ENCODE measurements at places on chromosomes 1 and 21.
A peak's percentile ranks its signal among the peaks of the same experiment; 100 is the strongest.

- DNase-seq = peak; percentile 29
These were observed 199.9 kb downstream of the PRDM2 start for GRCh38 chr1:13899856-13900255.

GRCh38 chr1:41418857-41419583, 57.8 kb downstream of the FOXO6 start:
- peak; percentile 79 for DNase-seq

GRCh38 chr1:221276896-221277409, 397.7 kb downstream of the HLX start:
- DNase-seq = no peak

GRCh38 chr1:100989306-100990077, 36.1 kb downstream of the DPH5 start:
- peak; percentile 61 for DNase-seq

DNA sequence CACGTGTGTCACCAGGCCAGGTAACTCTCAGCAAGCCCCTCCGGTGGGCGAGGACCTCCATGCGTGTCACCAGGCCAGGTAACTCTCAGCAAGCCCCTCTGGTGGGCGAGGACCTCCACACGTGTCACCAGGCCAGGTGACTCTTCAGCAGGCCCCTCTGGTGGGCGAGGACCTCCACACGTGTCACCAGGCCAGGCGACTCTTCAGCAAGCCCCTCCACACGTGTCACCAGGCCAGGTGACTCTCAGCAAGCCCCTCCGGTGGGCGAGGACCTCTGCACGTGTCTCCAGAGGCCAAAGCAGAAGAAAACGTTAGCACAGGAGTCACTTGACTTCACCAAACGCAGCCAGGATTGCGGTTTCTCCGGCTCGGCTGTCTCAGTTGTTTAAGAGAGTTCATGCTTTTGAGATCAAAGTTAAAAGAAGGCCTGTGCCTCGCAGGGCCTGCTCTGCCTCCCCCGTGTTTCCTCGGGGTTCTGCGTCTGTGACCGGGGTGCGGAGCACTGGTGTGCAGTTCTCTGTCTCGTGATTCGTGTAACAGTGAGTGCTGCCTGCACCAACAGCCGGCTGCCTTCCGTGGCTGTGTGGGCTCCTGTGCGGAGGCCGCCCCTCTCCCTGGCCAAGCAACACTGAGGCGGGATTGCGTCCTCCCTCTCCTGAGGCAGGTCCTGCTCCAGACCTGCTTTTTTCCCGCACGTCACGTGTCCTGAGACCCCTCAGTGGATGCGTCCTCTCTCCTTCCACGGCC, 56.6 kb downstream of the PRKCZ start:
- no peak for DNase-seq

DNA sequence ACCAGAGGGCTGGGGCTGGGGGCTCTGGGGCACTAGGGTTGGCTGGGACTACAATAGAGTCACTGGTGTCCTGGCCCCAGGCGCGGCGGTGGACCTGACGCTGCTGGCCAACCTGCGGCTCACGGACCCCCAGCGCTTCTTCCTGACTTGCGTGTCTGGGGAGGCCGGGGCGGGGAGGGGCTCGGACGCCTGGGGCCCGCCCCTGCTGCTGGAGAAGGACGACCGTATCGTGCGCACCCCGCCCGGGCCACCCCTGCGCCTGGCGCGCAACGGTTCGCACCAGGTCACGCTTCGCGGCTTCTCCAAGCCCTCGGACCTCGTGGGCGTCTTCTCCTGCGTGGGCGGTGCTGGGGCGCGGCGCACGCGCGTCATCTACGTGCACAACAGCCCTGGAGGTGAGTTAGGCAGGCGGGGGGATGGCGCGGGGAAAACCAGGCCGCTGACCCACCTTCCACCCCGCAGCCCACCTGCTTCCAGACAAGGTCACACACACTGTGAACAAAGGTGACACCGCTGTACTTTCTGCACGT, 4.1 kb downstream of the TIE1 start:
- no peak for DNase-seq

- DNase-seq = peak; percentile 95
These were observed 92.1 kb upstream of the POU3F1 start for GRCh38 chr1:38138498-38139233.
